ENCODE measurements at places on chromosomes 13 and 19.

DNA sequence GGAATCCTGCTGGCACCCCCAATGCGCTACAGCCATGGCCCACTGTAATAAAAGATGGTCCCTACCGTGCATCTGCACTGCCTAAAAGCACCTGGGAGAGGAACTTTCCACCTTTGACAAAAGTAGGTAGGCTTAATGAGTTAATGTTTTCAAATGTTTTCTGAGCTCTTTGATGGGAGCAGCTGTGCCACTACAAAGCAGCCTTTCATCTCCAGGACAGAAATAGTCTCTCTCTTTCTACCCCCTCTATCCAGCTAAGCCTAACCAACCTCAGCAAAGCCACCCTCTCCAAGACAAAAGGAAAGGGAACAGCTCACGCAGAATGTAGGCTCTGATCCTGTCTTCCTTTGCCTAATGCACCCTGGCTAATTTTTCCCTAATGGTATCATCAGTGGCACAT, 560.2 kb downstream of the UQCRFS1 start:
- DNase-seq: no peak

- DNase-seq: no peak
Measured at GRCh38 chr19:28486926-28487325, 726.0 kb downstream of the UQCRFS1 start.

DNA sequence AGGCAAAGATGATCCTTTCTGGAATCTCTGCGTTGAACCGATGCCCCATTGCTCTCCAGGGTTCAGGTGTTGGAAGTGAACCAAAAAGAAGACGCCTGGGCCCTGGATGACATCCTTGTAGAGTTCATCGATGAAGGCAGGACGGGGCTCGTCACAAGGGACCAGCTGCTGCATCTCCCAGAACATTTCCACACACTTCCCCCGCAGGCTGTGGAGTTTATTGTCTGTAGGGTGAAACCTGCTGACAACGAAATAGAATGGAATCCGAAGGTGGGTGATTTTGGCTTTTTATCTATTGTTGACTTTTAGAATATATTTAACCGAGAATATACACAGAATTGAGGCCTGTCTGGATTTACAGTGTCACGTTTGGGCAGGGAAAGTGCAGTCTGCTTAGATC, 58.4 kb downstream of the SLC7A9 start:
- no peak for DNase-seq

DNA sequence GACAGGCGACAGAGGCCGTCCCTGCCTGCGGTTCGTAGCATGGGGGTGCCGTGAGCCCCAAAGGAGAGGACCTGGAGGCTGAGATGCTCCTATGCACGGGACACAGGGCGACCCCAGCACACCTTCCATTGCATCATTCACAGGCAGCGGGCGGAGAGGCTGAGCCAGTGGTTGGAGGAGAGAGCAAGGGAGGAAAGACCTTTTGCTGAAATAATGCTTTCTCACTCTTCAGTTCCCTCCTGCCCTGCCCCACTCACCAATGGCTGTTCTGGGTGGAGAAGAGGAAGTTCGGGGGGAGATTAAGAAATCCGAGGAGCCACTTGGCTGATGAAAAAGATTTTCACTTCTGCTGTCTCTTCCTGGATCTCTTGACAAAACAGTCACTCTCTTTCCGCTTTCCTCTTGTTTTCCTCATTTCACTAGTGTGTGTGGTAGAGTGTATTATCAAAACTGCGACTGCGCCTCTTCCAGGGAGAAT, at the start of gene NLRP12:
TSS of gene NLRP12 (minus strand) at position 181 of the 478 bp plus-strand sequence. CDS start at position 41, 140 bp downstream.
- DNase-seq: no peak

DNA sequence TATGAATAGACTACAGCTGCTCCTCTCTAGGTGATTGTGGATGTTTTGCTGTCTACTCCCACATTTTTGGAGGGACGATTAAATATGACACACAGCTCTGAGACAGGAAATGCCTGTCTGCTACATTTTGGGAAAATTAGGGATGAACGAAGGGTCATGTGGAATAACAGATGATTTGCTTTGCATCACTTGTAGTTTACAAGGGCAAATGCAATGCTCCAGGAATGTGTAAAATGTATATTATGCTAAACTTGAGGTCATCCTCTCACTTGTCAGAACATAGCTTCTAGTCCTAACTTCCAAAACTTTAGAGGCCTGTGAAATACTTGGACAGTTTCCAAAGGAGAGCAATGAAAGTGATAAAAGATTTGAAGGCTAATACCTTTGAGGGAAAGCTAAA, 284.2 kb upstream of the DACH1 start:
- no peak for DNase-seq

DNA sequence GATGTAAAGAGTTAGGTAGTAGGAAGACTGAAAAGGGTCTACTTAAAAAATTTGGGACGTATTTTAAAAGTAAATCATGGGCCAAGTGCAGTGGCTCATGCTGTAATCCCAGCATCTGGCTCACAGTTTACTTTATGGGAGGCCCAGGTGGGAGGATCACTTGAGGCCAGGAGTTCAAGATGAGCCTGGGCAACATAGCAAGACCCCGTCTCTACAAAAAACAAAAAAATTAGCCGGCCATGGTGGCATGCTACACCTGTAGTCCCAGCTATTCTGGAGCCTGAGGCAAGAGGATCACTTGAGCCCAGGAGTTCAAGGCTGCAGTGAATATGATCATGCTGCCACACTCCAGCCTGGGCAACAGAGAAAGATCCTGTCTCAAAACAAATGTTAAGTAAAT, 23.0 kb downstream of the UTP14C start:
- no peak for DNase-seq

DNA sequence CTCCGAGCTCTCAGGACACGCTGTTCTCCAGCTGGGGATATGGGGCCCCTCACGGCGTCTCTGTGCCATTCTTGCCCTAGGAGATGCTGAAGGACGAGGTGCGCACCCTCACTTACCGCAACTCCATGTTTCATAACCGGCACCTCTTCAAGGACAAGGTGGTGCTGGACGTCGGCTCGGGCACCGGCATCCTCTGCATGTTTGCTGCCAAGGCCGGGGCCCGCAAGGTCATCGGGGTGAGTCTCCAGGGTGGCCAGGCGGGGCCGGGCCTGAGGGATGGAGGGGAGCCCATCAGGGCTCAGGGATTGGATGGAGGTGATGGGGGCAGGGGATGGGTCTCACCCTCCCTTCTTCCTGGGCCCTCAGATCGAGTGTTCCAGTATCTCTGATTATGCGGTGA, 4.8 kb downstream of the PRMT1 start:
- DNase-seq: no peak

- no peak for DNase-seq
Measured at GRCh38 chr13:64073203-64073602, 2657.6 kb upstream of the PCDH20 start.

- no peak for DNase-seq
Measured at GRCh38 chr13:77038907-77039480, 12.0 kb upstream of the FBXL3 start.

DNA sequence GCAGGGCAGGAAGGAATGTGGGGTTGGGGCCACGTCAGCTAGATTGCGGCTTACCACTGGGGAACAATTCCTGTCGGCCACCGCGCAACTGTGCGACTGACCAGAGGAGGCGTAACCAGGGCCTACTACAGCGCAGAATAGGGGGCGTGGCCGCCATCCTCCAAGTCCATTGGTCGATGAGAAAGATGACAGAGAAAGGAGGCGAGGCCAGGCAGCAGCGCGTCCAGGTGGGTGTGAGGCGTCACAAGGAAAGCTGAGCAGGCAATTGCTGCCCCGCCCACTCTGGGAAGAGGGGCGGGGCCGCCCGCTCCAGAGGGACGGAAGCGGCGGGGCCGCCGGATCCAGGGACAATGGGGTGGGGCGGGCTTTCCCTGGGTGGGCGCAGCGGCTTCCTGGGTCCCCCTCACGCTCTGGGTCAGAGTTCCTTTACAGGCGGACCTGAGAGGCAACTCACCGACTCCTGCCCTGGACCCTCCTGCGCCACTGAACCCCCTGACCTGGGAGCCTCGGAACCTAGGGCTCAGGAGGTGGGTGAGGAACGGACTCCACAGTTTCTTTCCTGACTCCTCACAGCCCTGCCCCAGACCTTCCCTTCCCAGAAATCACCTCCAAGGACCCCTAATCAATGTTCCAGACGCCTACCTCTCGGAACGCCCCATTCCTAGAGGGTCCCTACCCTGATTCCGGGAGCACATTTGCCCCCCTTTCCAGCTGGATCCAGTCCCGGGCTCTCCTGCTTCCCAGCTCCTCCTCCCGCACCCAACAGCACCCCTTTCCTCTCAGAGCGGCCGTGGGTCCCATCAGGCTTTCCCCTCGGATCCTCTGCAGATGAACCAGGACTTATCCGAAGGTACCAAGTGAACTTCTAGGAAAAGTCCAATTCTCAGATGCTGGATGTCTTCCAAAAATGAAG, 101.5 kb upstream of the ZNF492 start:
- no peak for DNase-seq

GRCh38 chr19:40365613-40366401, 17.3 kb downstream of the PLD3 start:
- DNase-seq: no peak

DNA sequence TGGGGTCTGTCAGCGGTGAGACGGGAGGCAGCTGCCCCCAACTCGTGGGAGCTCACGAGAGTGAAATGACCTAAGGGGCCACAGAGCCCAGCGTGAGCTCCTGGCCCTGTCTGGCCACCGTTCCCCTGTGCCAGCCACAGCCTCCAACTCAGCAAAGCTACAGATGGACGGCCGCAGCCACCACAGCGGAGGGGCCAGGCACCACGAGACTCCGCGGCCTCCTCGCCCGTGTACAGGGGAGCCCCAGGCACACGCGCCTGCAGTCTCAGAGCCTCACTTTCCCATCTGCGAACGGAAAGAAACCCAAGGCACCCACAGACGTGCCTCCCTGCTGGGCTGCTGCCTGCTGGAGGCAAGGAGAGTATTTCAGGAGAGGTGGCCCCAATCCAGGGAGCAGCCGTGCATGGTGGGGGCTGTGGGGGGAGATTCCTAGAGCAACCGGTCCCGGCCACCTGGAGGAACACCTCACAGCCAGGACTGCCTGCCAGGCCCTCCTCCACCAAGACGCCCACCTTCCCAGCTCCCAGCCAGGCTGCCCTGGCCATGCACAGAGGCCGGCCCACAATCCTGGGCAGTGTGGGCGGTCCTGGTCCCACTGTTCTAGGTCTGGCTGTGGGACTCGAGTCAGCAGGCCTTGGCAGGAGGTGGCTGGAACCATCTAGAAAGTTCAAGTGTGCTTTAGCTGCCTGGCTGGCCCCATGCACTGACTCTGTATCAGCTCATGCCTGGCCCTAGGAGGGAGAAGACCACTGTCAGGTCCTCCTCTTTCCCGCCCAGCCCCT, 1.9 kb downstream of the MKNK2 start:
- DNase-seq: no peak

DNA sequence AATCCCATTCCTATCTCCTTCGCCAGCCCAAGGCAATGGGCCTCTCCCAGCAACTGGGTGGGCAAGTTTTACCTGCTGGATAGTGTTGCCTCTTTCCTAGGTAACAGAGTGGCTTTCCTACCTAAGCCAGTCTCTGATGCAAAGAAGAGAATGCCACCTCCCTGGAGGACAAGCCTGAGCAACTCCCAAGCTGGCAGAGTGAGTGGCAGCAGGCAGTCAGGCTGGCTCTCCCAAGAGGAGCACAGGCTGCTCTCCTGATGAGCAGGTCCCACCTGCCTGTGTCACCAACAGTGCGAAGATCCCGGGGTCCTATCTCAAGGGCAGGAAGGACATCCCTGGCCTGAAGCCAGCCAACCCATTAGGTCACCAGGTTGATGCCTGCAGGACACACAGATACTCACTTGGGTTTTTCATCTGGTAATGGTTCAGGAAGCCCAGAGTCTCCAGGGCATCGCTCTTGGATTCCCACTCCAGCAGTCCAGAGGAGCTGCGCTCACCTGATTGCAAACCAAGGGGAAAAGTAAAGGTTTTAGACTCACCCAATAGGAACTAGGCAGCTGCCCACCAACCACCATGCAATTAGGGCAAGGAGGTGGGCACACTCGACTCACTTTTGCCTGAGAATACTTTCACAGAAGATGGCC, 5.5 kb upstream of the ECH1 start:
- no peak for DNase-seq
